ENCODE measurements at places on chromosomes 6 and 20. TPM values are rescaled to one million over a fixed set of nuclear protein-coding genes. Genes with fewer than 3 reads are reported as not detected.

DNA sequence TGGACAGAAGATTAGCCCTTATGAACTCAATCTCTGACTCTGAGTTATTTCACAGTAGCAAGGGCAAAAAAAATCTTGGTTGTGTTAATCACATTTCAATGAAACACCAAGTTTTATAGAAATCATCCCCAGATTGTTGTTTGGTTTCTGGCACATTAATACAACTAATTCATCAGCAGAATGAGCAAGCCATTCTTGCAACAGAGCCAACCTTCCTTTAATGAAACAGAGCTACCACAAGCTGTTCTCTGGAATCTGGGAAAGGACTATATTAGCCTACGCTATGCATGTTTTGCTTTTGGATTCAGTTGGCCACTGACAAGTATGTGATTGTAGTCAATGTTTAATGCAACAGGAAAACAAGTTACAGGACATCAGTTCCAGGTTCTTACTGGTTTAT, 13.8 kb upstream of the POPDC3 start:
- no peak for DNase-seq

- no peak for DNase-seq
Measured at GRCh38 chr6:74597266-74597665, 608.6 kb downstream of the COL12A1 start.

DNA sequence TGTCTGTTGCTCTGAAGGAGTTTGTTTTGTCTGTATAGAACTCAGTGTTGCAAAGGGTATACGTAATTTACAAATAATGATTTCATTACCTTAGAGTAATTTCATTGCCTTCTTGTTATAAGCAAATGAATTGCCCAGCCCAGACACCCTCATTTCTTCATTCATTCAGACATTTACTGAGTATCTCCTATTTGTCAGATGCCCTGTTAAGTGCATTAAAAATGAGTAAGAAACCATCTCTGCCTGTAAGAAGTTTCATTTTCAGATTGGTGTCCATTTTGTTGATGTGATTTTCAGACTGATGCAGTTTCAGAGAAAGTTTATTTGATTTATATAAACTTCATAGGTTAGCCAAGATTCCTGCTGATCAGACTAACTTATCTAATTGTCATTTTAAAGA, 429.3 kb downstream of the PHF3 start:
- DNase-seq: no peak

DNA sequence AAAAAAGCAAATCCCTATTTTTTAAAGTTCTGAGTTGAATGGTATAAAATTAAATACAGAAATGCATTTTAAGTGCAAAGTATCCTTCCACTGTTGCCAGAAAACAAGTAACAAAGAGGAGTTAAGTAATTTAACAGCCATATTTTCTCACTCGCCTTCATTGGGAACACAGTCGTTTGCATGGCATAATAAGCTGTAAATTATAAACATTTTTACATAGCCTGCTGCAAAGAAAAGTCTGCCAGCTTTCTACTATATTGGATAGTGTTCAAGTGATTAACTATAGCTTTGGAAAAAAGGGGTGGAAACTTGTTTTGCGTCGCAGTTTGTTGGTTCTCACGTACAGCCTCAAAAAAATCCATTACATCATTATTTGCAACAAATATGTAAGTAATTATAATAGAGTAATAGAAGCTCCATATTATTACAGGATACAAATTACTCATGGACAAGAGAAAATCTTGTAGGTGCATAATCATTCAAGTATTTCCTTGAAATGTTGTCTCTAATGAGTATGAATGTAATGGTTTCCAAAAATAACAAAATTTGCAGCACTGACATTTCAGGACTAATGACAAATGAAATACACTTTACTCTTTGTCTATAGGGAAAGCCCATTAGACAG, 139.3 kb downstream of the PDSS2 start:
- DNase-seq: no peak

- DNase-seq: no peak
Measured at GRCh38 chr20:37228082-37228481, 33.5 kb downstream of the GHRH start.

DNA sequence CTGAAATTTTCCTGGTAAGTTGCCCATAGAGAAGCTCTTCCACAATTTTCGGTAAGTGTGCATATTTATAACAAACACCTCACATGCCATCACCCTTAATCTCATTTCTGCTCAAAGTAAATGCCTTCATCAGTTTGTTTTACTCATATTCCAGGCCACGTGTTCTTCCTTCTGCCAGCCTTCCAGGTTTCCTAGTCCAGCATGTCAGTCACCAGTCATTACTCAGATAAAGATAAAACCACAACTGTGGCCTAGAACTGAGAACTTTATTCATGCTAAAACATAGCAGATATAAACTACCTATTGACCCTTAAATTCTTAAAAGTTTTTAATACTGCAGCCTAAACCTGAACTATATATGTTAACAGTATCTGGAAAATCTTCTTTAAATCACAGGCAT, 149.5 kb upstream of the SLC22A16 start:
- no peak for DNase-seq

DNA sequence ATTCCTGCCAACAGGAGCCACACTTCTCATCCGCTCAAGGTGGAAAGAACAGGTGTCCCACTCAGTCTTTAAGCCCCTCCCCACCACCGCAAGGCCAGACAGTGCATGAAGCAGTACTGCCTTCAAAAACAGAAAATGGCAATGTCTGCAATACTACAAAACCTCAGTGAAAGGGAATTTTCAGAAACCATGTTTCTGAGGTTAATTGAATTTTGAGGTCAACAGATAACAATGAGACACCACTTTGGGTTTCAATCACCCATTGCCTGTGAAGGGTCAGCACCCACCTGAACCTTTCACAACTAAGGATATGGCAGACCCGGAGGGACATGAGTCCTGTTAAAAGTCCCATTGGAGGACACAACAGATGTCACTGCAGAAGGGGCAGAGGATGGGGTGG, 13.0 kb downstream of the ZC3H12D start:
- DNase-seq: no peak

- no peak for DNase-seq
Measured at GRCh38 chr6:149043476-149044130, 273.9 kb upstream of the TAB2 start.

- no peak for DNase-seq
Measured at GRCh38 chr6:135289816-135290215, 108.7 kb downstream of the MYB start.

DNA sequence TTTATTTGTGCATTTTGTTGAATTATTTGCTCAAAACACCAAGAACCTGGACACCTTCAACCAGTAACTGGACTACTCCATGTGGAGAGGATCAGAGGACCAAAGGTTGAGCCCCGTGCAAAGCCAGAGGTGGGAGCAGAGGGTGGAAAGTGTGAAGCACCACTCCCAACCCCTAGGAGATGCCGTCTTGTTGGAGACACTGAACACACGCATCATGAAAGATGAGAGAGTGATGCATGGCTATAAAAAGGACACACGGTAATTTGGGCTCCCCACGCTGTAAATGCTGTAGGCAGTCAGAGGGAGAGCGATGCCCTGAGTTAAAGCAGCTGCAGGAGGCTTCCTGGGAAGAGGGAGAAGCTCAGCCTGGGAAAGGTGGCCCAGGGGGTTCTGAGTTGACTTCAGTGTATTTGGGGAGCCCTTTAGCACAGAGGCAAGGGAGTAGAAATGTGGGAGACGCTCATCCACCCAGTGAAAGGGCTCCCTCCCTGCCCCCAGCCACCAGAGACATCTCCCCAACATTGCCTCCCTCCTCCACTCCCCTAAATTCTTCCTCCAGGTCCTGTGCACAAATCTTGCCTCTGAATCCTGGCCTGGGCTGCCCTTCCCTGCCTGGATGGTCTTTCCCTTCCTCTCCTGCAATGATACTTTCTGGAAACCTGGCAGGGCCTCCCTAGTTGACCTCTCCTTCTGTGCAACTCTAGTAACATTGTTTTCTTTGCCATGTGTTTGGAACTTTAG, 55.8 kb upstream of the IYD start:
- no peak for DNase-seq

- DNase-seq: no peak
Measured at GRCh38 chr6:151690768-151691562, 116.5 kb upstream of the ESR1 start.

- DNase-seq: no peak
Measured at GRCh38 chr6:17150096-17150495, 48.2 kb downstream of the STMND1 start.

- DNase-seq: no peak
Measured at GRCh38 chr6:135673501-135674309, 176.2 kb upstream of the AHI1 start.

DNA sequence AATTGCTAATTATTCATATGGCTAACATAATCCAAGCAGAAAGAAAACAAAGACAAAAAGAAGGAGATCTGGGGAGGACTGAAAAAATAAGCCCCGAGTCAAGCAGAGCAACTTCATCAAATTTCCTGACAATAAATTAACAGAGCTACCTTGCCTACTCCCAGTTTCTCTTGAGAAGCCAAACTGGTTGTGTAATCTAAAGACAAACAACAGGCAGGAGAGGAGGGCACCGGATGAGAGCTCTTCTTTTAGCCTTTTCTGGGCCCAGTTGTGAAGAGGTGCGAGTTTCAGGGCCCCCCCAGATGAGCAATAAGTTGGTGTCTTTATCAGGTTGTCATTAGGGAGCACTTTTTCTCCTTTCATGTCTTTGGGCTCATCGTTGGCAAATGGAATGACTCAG, 197.1 kb upstream of the PCSK2 start:
- DNase-seq: no peak

DNA sequence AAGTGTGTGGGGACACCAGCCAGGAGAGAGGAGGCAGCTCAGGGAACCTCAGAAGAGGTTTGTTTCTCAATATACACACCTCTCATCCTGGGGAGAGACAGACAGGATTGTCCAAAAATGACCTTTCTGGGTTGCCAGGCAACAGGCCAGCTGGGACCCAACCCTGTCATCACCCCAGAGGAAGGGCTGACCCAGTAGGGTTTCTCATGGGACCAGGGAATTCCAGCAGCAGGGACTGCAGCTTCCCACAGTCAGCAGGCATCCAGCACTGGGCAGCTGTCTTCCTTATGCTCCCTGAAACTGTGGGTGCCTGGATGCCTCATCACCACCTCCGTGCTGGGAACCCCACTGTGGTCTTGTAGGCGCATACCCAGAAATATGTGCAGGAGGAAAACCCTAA, 1.3 kb downstream of the C20orf202 start:
- DNase-seq: no peak

GRCh38 chr20:44924541-44924940, 14.7 kb downstream of the PABPC1L start:
- DNase-seq: no peak

GRCh38 chr6:35238843-35239289, 20.7 kb upstream of the ZNF76 start:
- DNase-seq: no peak

DNA sequence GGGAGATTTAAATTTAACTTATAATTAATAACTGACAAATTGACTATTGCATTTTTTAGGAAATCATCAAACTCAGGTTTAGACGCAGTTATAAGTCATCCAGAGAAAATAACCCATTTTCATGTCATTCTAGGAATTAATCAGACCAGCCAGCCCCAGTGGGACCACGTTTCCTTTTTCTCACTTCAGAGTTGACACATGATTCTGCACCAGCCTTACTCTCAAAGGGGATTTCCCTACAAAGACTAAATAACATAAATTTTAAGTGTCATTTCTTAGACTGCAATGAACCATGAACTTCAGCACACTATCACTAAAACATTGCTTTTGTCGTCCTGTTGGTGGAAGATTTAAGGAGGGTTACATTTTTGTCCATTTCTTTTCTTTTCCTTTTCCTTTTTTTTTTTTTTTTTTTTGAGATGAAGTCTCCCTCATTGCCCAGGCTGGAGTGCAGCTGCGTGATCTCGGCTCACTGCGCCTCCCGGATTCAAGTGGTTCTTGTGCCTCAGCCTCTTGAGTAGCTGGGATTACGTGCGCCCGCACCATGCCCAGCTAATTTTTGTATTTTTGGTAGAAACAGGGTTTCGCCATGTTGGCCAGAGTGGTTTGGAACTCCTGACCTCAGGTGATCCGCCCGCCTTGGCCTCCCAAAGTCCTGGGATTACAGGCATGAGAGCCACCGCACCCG, 3.6 kb downstream of the IPCEF1 start:
- DNase-seq: no peak

- DNase-seq: no peak
Measured at GRCh38 chr6:82772851-82773717, 292.6 kb downstream of the UBE3D start.

- DNase-seq: no peak
Measured at GRCh38 chr6:126118058-126118755, 131.9 kb downstream of the TRMT11 start.

DNA sequence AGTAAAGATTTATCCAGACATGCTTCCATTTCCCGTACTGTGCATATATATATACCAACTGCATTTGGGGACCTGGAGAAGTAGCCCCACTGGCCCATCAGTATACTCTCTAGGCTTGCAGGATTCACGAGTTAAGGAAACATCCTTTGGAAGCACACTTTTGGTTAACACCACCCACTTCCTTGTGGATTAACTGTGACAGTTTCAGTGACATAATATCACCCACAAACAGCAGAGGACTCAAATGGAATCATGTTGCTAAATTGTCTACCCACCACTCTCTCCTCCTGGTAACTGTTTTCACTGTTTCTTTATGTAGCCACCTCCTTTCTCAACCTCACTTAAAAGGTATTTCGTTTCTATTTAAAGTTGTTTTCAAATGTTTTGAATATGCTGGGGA, 55.0 kb downstream of the PROKR2 start:
- DNase-seq: no peak

DNA sequence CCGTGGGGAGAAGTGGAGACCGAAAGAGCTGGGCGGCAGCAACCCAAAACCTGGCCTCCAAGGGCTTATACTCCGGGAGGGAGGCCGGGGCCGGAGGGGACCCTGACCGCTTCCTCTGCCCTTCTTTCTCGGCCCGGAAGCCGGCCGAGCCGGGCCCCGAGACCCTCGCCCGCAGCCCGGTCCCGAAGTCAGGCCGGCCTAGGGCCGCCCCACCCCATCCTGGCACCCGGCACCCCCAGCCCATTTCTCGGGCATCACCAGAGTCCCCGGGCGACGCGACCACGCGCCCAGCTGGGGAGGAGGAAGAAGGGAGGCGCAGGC, 572 bp upstream of the ZDHHC14 start:
- no peak for DNase-seq

VSX1 gene
- polyA plus RNA-seq: not detected

UNC5CL gene
- 4.7 TPM for polyA plus RNA-seq

SYNDIG1 gene
- 0.05 TPM for polyA plus RNA-seq

SOX4 gene
- polyA plus RNA-seq: 1.2 TPM

DBNDD2 gene
- 4.6 TPM for polyA plus RNA-seq

Data from liver (tissue), 10 donors.